Right renal pelvis (tissue), 4 donors: ENCODE measurements at places on chromosomes 11 and 22.

DNA sequence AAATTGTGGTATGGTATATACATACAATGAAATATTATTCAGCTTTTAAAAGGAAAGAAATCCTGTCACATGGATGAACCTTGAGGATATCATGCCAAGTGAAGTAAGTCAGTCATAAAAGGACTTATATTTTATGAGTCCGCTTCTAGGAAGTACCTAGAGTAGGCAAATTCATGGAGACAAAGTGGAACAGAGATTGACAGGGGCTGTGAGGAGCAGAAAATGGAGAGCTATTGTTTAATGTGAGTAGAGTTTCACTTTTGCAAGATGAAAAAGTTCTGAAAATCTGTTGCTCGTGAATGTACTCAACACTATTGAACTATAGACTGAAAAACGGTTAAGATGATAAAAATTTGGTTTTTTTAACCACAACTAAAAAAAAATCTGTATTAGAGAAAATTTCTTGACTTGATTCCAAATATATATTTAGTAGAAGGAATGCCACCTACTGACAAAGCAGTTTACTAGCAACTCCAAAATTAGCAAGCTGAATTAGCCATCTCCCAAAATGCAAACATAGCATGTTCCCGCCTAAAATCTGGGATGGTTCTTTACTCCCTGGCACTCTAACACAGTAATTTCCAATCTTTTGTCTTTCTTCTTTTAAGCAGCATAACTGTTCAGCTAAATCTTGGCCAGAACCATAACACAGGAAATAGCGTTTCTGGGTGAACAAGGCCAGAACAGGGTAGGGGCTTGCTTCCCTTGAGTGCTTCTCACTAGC, 1.5 kb downstream of the UFD1 start:
- DNase-seq = no peak

DNA sequence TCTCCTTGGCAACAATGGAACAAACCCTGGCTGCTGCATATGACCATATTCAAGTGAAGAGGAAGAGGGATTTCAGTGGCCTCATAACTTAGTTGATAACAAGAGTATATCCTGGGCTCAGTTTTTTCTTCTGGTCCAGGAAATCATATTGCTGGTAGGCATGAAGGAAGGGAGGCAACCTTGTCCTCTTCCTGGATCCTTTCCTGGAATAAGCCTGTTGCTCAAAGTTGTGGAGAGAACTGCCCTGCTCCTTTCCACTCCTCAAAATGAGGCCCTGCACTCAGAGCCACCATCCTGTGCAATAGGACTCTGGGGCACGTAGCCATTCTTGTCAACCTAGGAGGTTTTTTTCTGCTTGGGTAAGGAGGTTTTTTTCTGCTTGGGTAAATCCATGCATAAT, 128.7 kb upstream of the PITPNB start:
- no peak for DNase-seq

DNA sequence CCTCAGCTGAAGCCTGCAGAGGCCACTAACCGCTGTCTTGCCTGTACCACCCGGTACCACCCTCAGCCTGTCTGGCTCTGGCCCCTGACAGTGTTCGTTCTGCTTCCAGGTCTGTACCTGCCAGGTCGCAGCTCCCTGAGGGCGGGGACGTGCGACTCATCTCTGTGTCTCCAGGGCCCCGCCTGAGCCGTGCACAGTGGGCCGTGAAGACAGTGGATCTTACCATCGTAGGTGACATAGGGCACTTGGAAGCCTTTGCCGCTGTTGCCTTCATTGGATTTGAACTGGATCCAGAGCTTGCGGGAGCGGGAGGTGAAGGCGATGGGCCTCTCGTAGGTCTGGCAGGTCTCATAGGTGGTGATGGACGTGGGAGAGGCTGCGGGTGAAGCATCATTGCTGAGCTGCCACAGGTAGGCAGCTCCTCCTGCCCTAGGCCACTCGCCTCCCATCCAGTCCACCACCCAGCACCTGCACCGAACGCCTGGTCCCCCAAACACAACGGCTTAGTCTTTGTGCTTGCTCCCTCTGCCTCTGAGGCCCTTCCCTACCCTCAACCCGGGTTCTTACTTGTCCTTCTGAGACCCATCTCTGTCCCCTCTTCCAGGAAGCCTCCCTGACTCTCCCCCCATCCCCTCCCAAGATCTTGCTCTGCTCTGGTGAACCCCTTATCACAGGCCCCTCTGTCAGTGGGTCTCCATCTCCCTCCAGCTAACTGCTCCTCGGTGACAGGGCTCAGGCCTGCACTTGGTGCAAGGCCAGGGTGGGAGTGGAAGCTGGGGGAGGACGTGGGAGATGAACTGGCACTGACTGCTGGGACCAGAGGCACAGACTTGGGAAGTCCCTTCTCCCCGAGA, 21.1 kb upstream of the TTLL12 start:
- DNase-seq = no peak

- no peak for DNase-seq
Observed at GRCh38 chr11:67671211-67671520, 3.3 kb downstream of the ALDH3B2 start.

DNA sequence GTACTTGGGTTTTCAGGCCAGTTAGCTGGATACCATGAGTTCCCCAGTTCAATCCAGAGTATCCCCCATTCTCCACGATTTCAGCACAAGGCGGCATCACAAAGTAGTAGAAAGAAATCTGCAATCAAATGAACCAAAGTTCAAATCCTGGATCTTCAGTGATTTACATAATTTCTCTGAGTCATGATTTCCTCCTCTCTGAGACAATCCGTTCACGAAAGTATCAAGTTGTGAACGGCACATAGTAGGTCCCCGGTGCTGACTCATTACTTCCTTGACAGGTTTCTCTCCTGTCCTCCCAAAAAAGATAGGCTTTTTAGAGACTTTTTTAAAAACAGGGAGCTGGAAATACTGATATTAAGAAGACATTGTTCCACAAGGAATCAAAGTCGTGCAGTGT, 69.1 kb upstream of the AKIP1 start:
- no peak for DNase-seq

- no peak for DNase-seq
Observed at GRCh38 chr11:111213256-111213655, 32.3 kb upstream of the POU2AF2 start.

DNA sequence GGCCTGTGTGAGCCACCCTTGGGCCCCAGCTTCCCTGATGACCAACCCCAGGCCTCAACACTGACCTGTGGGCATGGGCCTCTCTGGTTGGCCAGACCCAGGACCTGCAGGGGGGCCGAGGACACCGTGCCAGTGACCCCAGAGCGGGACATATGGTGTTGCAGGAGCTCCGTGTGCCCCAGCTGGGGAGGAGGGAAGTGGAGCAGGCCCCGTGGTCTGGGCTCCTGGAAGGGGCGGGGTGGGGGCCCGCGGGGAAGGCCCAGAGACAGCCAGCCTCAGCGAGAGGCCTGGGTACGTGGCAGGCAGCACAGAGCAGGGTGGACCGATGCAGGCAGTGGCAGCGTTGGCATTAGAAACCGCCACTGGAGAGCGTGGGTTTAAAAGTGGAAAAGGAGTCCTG, 22.2 kb downstream of the MUC6 start:
- DNase-seq = no peak

GRCh38 chr11:134488913-134489312, 76.9 kb upstream of the B3GAT1 start:
- DNase-seq = no peak

DNA sequence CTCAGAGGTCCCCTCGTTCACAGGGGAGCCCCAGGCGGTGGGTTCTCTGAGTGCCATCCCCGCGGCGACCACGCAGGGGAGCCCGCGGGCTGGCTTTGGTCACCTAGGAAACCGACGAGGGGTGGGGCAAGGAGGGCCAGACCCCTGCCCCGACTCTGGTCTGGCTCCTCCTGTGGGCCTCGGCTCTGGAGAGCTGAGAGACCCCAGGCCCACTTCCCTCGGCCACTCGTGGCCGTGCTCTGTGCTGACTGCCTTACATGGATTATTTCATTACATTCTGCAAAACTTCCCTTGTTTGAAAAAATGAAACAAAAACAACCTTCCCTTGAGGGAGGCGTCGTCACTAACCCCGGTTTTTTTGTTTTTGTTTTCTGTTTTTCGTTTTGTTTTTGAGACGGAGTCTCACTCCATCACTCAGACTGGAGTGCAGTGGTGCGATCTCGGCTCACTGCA, 15.1 kb upstream of the CYTH4 start:
- peak; percentile 27 for DNase-seq

DNA sequence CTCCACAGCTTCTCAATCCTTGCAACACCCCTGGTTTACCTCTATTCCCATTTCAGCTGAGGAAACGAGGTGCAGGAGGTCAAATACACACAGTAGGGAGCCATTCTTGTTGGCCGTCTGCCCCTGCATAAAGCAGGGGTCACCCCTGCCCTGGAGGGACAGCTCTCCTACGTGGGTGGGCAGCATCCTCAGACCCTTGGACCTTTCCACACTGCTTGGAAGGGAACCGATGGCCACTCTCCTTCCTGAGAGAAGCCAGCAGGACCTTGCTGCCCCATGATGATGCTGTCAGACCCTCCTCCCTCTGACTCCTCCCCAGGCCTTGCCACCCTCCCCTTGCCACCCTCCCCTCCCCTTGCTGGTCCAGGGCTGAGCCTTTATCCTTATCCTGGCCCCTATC, 121.1 kb upstream of the SYT13 start:
- no peak for DNase-seq

DNA sequence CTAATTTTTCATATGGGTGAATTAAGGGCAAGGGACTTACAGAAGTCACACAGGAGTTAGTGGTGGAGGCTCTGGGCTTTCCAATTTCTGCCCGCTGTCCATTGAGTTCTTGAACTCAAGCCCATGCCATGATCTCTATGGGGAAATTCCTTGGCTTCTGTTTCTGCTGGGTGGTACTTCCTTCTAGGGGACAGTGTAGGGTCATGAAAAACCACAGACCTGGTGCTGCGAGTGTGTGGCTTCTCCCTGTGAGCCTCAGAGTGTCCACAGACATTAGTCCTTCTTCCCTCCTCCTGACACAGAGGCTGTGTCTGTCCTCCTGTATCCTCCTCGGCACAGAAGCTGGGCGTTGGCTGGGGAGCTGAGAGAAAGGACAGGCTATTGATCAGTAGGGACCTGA, 6.3 kb upstream of the SEZ6L start:
- no peak for DNase-seq

DNA sequence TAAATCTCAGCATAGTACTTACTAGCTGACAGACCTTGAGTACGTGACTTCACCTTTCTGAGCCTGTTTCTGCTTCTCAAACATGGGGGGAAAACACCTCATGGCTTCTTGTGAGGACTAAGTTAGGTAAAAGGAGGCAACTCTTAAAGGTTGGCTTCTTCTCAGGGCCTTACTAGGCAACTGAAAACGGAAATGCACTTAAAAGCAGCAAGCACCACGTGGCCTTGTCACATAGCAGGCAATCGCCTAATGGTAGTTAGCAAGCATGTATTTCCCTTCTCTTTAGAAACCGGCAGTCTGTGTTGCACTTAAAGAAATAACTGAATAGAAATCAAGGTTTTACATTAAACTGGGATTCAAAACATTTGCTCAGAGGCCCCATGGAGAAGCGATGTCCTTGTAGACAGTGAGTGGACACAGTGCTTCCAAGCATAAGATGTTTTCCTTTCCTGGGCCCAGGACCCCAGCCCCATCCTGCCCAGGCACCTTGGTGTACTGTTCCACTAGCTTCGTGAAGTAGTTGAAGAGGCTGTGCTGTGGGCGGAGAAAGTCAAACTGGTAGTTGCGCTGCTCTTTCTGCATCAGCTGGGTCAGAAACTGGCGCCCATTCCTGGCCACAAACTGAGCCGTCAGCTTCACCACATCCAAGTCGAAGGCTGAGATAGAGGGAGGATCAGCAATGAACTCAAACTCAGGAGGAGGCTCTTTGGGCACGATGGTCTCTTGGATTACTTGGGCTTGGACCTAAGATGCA, 12.1 kb downstream of the SF3A1 start:
- DNase-seq = no peak

DNA sequence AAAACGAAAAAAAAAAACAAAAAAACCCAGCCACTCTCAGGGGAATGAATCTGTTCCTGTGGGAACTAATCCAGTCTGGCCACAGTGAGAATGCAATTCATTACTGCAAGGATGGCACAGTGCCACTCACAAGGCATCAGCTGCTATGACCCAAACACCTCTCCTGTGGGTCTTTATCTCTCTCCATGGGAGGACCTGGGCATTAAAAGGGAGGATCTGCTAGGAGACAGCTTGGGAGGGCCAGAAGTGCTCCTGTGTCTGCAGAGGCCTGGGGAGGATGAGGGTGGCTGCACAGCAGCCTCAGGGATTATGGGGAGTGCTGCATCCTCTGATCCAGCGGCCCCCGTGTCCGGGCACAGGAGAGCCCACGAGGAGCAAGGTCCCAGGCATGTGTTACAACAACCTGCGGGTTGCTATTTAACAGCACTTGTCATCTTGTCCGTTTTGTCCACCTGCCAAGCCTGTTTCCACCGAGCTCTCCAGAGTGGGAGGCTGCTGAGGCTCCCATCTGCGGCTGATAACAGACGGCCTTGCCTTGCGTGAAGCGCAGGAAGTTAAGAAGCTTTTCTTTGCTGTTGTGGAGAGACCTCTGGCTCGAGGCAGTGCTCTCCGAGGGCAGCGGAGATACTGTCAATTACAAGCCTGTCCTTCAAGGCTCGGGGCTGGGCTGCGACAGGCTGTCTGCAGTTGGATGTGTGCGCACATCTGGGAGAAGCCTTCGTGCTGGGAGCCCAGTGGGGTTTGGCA, 97.7 kb downstream of the NXPE2 start:
- no peak for DNase-seq

- peak; percentile 29 for DNase-seq
Observed at GRCh38 chr11:13042873-13043342, 33.8 kb downstream of the RASSF10 start.

GRCh38 chr11:9862981-9863380, 199.1 kb downstream of the SWAP70 start:
- no peak for DNase-seq

- DNase-seq = no peak
Observed at GRCh38 chr11:94655291-94655690, 88.1 kb downstream of the PIWIL4 start.

DNA sequence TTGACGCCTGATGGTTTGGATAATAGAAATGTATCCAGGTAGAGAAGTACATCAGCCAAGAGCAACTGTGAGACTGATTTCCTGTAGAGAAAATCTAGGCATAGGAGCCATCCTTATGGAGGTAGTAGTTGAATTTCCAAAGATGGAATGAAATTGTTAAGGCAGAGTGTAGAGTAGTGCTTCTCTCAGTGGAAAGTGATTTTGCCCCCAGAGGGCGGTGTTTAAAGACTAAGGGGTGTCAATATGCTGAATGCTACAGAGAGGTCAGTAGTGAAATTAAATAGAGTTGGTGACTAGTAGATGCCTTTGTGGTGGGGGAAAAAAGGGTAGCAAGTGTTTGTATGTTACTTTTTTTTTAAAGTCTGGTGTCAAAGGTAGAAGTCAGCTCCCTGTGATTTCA, 54.5 kb downstream of the TRIM44 start:
- no peak for DNase-seq

DNA sequence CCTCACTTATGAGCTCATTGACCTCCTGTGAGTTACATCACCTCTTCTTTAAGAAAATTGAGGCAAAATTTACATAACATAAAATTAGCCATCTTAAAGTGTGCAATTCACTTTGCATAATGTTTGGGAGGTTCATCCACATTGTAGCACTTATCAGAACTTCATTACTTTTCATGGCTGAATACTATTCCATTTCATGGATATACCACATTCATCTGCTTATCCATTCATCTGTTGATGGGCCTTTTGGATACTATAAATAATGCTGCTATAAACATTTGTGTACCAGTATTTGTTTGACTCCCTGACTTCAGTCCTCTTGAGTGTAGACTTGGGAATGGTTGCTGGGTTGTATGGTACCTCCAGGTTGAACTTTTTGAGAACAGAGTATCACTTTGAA, 103.4 kb downstream of the TP53I11 start:
- no peak for DNase-seq
